ENCODE measurements at places on chromosomes 1 and 21. TPM values are rescaled to one million over a fixed set of nuclear protein-coding genes. Genes with fewer than 3 reads are reported as not detected.

DNA sequence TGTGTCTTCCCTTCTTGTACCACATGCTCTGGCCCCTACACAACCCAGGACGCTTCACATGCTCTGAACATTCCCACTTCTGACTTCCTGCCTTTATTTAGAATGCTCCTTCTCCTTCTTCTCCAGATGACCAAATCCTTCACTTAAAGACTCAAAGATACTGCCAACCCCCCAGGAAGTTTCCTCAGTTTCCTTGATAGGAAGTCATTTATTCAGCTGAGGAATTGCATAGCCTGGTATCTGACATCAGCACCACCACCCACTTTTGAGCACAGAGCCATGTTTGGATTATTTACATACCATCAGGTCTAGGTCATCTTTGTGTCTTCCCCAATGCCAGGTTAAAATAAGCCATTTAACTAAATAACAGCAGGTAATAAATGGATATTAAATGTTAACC is 42.4 kb downstream of the GFI1 start:
- H3K4me1 ChIP-seq: no peaks in the 10 kb centered on the region
- no peak overlapping the region for H3K27ac ChIP-seq
- no peak overlapping the region for H3K4me3 ChIP-seq
- no peaks in the 10 kb centered on the region for H3K27me3 ChIP-seq

- peaks cover 24% of the 10 kb centered on the region for H3K4me1 ChIP-seq
- H3K36me3 ChIP-seq: no peaks in the 10 kb centered on the region
- no peaks in the 10 kb centered on the region for H3K27me3 ChIP-seq
- H3K4me3 ChIP-seq: no peak overlapping the region
- DNase-seq: no peak
Measured at GRCh38 chr1:40781608-40781971, 2.0 kb upstream of the KCNQ4 start.

WDR47 gene
- total RNA-seq: 14.6 TPM

GRCh38 chr1:158115126-158115525 is 65.6 kb upstream of the CD1D start:
- no peak overlapping the region for H3K27ac ChIP-seq
- no peaks in the 10 kb centered on the region for H3K36me3 ChIP-seq
- no peak overlapping the region for H3K4me3 ChIP-seq
- DNase-seq: no peak

- H3K36me3 ChIP-seq: no peaks in the 10 kb centered on the region
- H3K4me3 ChIP-seq: no peak overlapping the region
- H3K4me1 ChIP-seq: peaks cover 20% of the 10 kb centered on the region
- H3K27ac ChIP-seq: no peak overlapping the region
Measured at GRCh38 chr1:234624724-234625117, 14.7 kb upstream of the IRF2BP2 start.

DNA sequence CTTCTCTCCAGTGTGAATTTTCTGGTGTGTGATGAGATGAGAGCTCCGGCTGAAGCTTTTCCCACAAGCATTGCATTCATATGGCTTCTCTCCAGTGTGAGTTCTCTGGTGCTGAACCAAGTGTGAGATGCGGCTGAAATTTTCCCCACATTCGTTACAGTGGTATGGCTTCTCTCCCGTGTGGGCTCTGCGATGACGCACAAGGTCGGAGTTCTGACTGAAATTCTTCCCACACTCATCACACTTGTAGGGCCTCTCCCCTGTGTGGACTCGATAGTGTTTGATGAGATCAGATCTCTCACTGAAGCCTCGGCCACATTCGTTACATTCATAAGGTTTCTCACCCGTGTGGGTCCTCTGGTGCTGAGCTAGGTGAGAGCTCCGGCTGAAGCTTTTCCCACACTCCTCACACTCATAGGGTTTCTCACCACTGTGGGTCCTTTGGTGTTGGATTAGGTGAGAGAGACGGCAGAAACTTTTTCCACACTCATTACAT is 7.4 kb downstream of the ZNF436 start:
- no peak overlapping the region for H3K27ac ChIP-seq
- DNase-seq: no peak
- peaks cover 17% of the 10 kb centered on the region for H3K4me1 ChIP-seq
- H3K27me3 ChIP-seq: no peaks in the 10 kb centered on the region
- peaks cover 61% of the 10 kb centered on the region for H3K36me3 ChIP-seq
- H3K4me3 ChIP-seq: no peak overlapping the region

GRCh38 chr1:215104283-215104682 is 21.7 kb downstream of the KCNK2 start:
- no peaks in the 10 kb centered on the region for H3K4me1 ChIP-seq
- no peaks in the 10 kb centered on the region for H3K36me3 ChIP-seq
- H3K4me3 ChIP-seq: no peak overlapping the region
- no peak for DNase-seq

GRCh38 chr21:40471103-40471502 is 375.9 kb downstream of the DSCAM start:
- no peak overlapping the region for H3K4me3 ChIP-seq
- no peak overlapping the region for H3K27ac ChIP-seq
- no peaks in the 10 kb centered on the region for H3K36me3 ChIP-seq
- no peaks in the 10 kb centered on the region for H3K27me3 ChIP-seq
- no peaks in the 10 kb centered on the region for H3K4me1 ChIP-seq

GRCh38 chr1:69569576-69570328 is 2.0 kb downstream of the LRRC7 start:
- peaks cover 57% of the 10 kb centered on the region for H3K27me3 ChIP-seq
- no peak overlapping the region for H3K27ac ChIP-seq
- peaks cover 34% of the 10 kb centered on the region for H3K4me1 ChIP-seq
- DNase-seq: no peak
- no peak overlapping the region for H3K4me3 ChIP-seq

GRCh38 chr1:159282118-159282517 is 20.0 kb upstream of the FCER1A start:
- peaks cover 5% of the 10 kb centered on the region for H3K4me1 ChIP-seq
- H3K4me3 ChIP-seq: no peak overlapping the region
- H3K27ac ChIP-seq: no peak overlapping the region
- no peaks in the 10 kb centered on the region for H3K36me3 ChIP-seq
- no peaks in the 10 kb centered on the region for H3K27me3 ChIP-seq

DNA sequence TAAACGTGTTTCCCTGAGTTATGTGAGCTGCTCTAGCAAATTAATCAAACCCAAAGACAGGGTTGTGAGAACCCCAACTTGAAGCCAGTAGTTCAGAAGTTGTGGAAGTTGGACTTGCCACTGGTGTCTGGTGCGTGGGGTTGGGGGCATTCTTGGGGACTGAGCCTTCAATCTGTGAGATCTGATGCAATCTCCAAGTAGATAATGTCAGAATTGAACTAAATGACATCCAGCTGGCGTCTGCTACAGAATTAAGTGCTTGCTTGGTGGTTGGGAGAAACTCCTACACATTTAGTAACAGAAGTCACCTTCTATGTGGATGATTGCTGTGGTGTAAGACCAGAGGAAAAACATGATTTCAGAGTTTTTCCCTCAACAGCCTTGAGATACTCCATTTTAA is 207.4 kb downstream of the FGGY start:
- DNase-seq: no peak
- peaks cover 6% of the 10 kb centered on the region for H3K4me1 ChIP-seq
- no peaks in the 10 kb centered on the region for H3K36me3 ChIP-seq
- H3K27me3 ChIP-seq: no peaks in the 10 kb centered on the region
- H3K27ac ChIP-seq: no peak overlapping the region

FAAH gene
- total RNA-seq: 5.2 TPM

All from spleen (tissue), 13 donors.